Dermis microvascular lymphatic vessel endothelial cell (primary cell): ENCODE measurements at places on chromosomes 11 and 22. TPM values are rescaled to one million over a fixed set of nuclear protein-coding genes. Genes with fewer than 3 reads are reported as not detected.

- no peak for DNase-seq
Measured at GRCh38 chr22:50208939-50209892, 8.4 kb downstream of the SELENOO start.

DNA sequence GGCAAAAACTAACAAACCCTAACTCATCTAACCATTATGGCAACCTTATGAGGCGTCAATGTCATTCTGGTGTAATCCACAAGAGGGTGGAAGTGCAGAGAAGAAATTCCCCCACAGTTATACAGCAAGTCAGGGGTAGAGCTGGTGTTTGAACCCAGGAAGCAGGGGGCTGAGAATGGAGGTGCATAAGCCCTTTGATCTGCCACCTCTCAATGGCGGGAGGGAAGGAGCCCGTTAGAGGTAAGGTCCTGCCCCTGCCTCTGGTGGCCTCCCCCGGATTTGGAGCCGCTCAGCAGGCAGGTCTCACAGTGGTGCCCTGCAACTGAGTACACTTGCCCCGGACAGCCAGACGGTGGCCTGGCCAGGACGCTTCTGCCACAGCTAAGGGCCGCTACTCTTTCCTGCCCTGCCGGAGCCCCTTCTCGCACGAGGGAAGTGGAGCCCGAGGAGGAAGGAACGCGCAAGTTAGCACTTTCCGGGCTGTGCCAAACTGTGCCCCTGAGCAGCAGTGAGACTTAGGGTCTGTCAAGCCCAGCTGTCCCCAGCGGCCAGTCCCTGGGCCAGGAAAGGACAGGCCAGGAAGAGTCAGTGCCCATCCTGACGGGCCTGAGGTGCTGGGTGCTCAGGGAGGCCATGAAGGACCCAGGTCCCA, 1.1 kb downstream of the FXYD2 start:
- DNase-seq, result no peak

- DNase-seq, result no peak
Measured at GRCh38 chr11:62034036-62034338, 66.6 kb upstream of the FTH1 start.

DNA sequence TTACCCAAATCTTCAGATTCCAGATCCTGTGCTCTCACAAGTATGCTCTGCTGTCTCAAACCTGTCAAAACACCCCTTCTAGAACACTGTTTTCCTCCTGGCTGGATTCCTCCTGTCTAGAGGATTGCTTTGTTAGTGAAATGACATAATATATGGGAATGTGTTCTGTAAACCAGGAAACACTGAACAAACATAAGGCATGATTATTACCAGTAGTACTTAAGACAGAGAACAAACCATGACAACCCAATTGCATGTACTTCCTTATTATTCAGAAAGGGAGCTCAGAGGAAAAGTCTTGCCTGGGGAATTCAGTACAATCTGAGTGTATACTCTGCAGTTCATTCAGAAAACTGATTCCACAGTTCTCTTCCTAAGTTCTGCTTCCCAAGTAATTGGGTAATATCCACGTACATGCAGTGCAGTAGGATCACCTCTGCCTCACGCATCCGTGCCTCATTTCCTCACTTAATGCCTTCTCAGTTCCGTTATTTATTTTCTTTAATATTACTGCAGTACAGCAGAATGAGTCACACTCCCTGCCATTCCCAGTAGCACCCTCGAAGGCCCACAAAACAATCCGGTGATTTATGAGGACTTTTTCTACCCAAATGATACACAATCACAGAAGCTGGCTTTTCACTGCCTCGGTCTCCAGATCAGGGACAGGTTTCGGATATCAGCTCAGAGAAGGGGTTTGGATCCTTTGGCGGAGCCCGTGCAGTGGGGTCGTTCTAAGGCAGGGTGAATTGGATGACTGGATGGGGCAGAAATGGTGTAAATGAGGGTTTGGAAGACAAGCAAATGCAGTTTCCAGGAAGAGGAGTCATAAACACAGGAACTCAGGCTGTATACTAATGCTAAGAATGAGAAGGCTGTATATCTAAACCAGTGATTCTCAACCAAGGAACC, 896.9 kb downstream of the KCNA4 start:
- peak; percentile 95 for DNase-seq

GRCh38 chr11:95432714-95433503, 201.9 kb upstream of the SESN3 start:
- no peak for DNase-seq

PTGDR2 gene
- under 0.01 TPM in 1 of 2 replicates, not detected in the other for total RNA-seq

DNA sequence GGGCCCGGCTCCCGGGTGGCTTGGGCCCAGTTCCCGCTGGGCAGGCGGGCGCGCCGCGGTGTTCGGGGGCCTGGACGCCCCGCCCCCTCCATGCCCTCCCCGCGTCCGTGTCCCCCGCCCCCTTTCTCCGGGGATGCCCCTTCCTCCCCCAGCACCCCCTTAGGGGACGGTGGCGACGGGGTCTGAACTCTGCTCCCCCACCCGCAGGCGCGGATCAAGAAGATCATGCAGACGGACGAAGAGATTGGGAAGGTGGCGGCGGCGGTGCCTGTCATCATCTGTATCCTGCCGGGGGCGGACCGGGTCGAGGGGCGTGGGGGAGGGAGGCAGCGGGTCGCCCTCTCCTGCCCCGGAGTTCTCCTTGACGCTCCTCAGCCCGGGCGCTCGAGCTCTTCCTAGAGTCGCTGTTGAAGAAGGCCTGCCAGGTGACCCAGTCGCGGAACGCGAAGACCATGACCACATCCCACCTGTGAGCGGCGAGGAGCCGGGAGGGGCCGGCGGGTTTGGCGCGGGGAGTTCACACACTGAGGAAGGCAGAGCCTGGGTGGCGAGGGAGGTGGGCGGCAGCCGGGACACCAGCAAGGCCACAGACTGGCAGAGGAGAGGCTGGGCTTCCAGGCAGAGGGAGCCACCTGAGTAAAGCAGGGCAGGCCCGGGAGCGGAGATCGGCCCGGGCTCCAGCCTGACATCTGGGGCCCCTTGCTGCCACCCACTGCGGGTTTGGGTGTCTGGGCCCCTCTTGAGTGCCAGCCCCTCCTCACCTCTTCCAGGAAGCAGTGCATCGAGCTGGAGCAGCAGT, 546 bp downstream of the DRAP1 start:
- no peak for DNase-seq

DNA sequence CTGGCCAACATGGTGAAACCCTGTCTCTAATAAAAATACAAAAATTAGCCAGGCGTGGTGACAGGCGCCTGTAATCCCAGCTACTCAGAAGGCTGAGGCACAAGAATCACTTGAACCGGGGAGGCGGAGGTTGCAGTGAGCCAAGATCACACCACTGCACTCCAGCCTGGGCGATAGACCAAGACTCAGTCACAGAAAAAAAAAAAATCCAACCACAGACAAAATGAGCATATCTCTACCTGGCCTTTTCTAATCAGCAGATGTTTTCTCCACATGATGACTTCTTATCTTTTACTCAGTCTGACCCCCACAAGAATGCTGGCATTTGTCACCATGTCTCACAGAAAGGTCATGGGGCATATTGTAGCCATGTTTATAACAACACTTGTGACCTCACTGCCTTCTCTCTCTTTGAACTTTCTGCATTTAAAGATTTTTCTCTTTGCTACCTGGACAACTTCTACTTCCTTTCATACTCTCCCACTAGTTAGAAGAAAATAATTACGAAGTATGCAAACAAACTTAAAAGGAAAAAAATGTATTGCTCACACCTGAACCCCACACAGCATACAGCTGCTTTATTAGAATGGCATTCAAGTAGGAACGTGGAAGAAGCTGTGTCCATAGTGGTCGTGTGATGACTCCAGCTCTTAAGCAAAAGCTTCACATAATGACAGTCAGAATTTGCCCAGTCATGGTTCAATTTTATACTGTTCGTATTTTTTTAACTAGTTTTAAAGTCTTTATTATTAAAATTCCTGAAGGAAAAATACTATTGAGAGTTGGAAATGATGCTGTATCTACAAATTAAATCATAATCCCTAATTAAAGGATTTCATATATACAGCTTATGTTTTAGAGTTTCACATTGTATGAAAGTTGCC, 65.4 kb downstream of the ZC3H12C start:
- no peak for DNase-seq

- no peak for DNase-seq
Measured at GRCh38 chr11:24226606-24227005, 270.2 kb upstream of the LUZP2 start.

DNA sequence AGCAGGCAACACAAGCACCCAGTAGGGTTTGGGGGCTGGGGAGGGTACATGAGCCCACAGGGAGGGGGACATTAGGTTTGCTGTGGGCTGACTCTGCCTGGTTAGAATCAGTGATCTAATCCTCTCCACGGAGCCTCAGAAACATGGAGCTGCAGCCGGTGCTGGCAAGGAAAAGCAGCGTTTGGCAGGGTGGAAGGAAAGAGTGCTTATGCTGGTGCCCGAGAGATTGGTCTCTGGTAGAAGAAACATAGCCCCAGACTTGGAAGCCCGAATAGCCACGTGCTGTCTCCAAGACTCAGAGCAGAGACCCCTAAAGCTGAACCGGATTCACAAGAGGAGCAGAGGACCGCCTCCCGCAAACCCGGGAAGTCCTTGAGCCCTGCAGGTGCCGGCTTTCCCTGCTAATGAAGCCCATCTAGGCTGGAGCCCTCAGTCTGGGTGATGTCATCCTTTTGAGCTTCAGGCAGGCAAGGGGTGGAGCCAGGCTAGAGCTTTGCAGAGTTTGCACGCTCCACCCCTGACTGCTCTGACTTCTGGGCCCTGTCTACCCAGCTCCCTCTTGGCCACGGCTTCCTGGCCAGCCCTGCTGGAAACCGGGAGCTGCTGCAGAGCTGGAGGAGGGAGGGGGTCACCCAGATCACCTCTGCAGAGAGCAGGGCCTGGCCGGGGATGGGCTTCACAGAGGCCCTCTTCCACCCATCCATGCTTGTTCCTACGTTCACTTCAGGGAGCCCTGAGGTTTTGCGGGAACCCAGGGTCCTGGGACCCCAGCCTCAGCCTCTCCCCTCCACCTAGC, 35.0 kb upstream of the JAM3 start:
- DNase-seq, result no peak

RPS3 gene
- total RNA-seq, result 2,725 and 2,751 TPM in 2 replicates

DNA sequence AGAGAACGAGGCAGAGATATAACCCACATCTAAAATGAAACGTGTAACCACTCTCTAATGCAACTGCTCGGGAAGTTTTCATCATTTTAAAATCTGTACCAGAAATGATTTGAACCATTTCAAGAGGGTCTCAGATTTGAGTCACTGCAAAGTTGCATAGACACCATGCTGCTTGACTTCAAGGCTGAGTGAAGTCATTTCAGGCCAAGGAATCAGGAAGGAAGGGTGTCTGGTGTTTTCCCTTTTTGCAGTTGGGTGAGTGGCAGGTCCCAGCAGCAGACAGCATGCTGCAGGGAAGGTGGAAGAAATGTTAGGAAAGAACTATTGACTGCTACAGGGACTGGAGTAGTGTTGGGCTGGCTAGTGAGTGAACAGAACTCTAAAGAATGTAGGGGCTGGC, 16.5 kb downstream of the TANGO2 start:
- DNase-seq, result no peak

DNA sequence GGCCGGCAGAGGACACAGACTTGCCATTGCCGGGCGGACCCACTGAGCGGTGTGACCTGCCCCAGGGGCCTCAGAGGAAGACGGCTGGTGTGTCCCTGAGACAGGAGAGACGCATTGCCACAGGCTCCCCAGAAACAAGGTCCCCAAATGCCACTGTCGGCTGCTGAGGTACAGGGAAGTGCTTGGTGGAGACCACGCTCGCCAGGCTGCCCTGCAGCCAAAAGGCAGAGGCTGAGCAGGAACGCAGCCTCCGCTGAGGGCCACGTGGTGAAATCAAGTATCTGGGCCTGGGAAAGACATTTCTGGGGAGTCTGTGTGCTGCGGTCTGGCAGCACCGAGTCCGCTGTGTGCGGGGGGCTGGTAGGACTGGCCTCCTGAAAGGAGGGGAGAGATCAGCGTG, 794.9 kb downstream of the BRD1 start:
- no peak for DNase-seq

GRCh38 chr11:72778535-72779494, 15.0 kb downstream of the STARD10 start:
- DNase-seq, result no peak

- DNase-seq, result peak; percentile 34
Measured at GRCh38 chr11:121451986-121452608, at the start of gene SORL1. TSS of gene SORL1 (plus strand) at chr11:121452314. CDS start at chr11:121452332, 18 bp downstream.

- no peak for DNase-seq
Measured at GRCh38 chr11:102254047-102254446, 63.2 kb upstream of the BIRC3 start.

DNA sequence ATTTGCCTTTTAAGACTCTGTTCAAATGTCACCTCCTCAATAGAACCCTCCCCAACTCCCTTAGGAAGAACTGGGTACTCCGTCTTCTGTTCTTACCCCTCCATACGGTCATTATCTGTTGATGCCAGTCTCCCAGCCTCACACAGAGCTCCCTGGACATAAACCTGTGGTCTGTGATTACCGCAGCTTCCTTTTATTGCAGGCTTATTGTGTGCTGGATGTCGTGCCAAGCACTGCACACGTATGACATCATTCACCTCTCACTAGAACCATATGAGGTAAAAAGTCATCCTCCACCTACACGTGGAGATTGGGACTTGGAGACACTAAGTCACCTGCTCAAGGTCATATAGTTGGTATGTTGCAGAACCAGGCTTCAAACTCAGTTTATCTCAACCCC, 15.3 kb downstream of the PTPN5 start:
- no peak for DNase-seq

DNA sequence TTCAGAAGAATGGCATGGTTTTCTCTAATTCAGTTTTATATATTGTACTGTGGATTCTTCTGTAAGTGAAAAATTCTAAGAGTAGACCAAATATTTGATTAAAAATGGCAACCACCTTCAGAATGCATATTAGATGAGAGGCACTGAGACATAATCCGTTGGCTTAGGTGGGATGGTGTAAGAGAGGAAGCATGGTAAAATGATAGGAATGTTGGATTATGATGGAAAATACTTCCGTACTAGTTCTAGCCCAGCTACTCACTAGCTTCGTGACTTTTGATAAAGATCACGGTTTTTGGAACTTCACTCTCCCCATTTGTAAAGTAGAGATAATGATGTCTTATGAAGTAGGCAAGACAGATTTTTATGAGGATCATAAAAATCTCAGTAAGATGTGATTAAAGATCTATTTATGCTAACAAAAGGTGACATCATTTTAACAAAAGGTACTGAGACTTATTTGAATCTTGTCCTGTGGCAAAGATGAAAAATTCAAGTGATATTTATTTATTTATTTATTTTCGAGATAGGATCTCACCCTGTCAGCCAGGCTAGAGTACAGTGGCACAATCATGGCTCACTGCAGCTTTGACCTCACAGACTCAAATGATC, 37.5 kb downstream of the UVRAG start:
- DNase-seq, result peak; percentile 35

TPBGL gene
- under 0.01 and 0.13 TPM in 2 replicates for total RNA-seq

DNA sequence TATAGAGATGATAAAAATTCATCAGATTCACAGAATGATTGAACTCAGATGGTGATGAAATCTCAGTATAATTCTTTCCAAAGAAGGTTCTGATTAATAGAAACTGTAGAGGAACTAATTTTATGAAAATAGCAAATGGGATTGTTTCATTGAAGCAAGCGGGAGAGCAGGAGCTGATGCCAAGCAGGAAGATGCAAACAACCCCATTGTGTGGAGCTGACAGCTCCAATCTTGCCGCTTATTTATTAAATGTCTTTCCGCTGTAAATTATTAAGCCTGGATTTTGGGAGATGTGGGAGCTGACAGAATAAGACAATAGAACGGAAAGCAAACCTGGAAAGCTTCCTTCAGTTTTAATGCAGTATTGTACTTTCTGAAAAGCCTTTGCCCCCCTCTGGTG, 6.0 kb upstream of the TMEM218 start:
- no peak for DNase-seq
